ENCODE measurements at places on chromosomes 16 and 17.
A peak's percentile ranks its signal among the peaks of the same experiment; 100 is the strongest.

- DNase-seq: no peak
These were observed 270.5 kb downstream of the FOXL1 start for GRCh38 chr16:86848821-86849220.

DNA sequence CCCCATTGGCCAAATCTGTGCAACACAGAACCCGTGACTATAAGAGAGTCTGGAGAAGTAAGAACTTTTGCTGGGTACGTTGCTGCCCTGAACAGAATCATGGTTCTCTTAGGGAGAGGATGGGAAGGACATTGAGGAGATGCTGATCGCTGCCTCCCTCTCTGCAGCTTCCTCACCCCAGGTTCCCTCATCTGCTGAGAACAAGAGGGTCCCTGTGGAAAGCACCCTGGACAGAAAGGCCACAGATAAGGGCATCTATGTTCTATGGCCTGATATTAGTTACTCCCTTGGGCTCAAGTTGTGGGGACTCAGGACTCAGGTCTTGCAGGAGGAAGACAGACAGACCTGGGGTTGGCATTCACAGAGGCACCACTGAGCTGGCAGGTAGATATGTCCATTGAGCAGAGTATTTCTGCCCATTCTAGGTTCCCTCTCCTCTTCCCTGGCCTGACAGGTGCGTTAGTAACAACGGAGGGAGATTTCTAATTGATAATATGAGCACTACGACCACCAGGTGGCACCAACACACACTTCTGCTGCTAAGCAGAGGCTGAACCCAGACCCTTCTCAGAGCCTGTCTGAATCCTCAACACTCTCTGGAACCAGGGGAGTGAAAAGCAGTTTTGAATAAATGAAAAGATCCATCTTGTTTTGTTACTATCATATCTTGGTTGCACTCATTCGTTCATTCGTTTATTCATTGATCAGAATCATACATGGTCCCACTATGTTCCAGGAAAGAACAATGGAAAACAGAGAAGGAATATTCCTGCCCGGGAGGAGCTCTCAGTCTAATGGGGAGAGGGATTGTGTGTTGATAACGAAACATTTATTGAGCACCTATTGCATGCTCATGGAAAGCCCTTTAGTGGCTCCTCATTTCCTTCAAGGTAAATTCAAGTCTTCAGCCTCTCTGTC, 56.4 kb downstream of the SLC6A2 start:
- peak; percentile 24 for DNase-seq

GRCh38 chr17:82213251-82214011, 789 bp upstream of the CCDC57 start:
- DNase-seq: no peak

- DNase-seq: no peak
These were observed 9.3 kb downstream of the ZACN start for GRCh38 chr17:76088041-76088867.

DNA sequence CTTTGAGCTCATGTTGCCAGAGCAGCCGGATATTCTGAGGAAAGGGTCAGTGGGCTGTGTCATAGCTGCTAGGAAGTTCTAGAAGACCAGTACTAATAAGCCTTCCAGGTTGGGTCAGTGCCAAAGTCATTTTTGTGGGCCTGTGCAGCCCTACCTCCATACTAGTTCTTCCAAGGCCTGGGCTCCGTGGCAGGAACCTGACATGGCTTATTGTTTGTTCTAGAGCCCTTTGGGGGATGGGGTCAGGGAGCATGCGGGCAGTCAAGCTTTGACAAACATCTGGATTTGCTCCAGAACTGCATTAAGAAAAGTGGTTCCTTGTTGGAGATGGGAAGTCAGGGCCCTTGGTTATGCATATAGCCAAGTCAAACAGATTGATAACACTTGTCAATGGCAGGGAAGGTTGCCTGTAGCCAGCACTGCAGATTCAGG, 7.6 kb downstream of the ALKBH5 start:
- DNase-seq: peak; percentile 27
